ENCODE measurements at places on chromosomes 16 and 17. TPM values are rescaled to one million over a fixed set of nuclear protein-coding genes. Genes with fewer than 3 reads are reported as not detected.

The ADAP2 gene
- 2.8 TPM for total RNA-seq

The FOXL1 gene
- total RNA-seq = 38.7 TPM

The KRTAP4-1 gene
- not detected for total RNA-seq

The ERN2 gene
- total RNA-seq = under 0.01 TPM

The GPT2 gene
- 21.7 TPM for total RNA-seq
